ENCODE measurements at places on chromosomes 6 and 20.

DNA sequence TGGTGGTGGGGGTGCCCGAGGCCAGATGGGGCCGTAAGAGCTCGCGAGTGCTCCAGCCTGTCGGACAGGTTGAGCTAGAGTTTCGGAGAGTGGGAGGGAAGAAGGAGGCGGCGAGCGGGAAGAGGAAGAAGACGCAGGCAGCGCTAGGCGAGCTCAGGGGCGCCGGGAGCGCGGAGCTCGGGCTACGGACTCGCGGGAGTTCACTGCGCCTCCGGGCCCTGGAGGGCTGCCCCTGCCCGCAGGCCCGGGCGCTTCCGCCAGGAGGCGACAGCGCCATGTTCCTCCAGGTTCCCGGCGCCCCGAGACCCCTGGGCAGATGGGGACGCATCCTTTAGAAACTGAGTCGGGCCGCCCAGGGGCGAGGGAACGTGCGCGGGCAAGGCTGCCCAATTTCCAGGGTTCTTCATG, 984 bp downstream of the TFAP2C start:
- DNase-seq = peak; percentile 88

DNA sequence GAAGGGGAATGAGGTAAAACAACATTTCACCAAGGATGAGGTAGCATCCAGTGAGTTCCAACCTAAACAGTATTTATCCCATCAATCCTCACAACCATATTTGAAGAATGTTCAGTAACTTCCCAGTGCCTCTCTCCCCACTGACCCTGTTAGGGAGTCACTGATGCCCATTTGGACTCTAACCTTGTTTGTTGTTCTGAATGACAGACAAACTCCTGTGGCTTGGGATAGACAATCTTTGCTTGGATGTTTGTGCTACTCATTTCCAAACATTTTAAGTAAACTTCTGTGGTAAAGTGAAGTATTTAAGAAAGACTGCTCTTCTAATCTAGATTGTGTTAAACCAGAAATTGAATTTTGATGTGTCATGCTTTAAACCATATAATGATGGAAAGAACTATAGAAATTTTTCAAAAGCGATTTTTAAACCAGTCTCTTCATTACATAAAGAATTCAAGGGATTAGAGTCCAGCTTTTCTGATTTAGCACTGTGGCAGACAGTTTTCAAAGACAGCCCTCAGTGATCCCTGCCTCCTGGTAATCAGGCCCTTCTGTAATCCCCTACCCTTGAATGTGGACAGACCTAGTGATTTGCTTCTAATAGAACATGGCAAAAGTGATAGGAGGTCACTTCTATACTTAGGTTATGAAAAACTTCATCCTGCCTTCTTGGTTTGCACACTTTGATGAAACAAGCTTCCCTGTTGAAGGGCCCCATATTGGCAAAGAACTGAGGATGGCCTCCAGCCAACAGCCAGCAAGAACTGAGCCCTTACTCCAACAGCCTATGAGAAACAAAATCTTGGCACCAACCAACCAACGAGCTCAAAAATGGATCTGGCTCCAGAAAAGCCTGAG, 191.6 kb downstream of the DST start:
- DNase-seq = no peak

GRCh38 chr20:3729811-3730540, 2.5 kb upstream of the HSPA12B start:
- DNase-seq = no peak

DNA sequence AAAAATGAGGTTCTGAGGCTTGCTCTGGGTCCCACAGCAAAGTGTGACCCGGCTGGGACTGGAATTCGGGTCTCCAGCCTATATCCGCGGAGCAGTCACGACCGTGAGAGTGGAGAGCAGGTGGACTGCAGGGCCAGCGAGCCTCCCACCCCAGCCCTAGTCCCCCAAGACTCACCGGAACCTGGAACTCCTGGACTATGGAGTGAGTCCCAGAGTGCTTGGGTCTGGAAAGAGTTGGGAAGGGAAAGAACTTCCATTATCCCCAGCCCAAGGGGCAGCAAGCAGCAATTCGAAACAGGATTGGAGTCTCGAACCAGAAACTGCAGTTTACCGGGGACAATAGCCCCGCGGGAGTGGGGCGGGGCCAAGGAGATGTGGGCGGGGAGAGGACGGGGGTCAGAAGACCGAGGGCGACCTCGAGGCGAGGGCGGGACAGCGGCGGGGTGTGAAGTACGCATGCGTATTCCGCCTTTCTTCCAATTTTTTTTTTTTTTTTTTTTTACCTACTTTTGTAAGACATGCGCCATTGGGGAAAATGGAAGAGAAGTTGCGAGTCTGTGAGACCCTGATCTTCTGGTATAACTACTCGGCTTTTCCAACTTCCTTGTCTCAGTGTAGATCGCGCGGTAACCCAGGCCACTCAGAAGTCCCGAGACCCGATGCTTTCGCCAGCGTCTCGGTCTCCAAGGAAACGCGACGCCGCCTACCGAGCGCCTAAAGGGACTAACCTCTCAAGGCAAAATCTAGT, at the start of gene C20orf96:
TSS of gene C20orf96 (minus strand) at position 667 of the 748 bp plus-strand sequence. CDS start at position 527, 140 bp downstream.
- DNase-seq = peak; percentile 97

DNA sequence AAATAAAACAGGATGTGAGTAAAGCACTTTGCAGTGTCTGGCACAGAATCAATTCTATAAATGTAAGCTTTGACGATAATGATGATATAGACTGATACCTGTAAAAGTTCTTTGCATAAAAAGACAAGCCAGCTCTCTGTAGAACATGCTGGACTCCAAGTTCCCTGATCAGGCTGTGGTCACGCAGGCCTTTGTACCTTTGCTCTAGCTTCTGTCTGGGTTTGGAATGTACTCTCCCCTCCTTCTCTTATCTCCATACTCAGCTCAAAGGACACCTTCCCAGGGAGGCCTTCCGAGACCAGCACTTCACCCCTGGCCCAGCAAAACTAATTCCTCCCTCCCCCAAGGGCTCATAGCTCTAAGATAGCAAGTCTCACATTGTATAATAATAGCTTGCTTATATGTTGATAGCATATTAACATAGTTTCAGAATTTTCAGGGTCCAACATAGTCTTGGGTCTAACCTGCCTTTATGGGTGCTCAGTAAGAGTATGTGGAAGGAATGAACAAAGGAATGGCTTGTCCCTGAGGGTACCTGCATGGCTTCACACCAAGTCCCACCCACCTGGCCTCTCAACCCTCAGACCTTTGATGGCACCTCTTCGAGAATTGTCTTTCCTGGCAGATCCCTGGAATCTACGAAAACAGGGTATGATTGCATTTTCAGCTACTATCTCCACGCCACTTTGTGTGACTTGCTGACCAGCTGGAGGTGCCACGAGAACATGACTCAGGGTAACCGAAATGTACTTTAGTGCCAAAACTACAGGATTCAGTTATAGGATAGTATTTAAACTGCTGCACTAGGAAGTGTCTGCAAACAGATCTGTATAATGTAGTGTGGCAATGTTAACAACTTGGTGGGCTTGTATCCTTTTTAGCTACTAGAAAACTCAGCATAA, 41.7 kb upstream of the PIM1 start:
- DNase-seq = peak; percentile 12

DNA sequence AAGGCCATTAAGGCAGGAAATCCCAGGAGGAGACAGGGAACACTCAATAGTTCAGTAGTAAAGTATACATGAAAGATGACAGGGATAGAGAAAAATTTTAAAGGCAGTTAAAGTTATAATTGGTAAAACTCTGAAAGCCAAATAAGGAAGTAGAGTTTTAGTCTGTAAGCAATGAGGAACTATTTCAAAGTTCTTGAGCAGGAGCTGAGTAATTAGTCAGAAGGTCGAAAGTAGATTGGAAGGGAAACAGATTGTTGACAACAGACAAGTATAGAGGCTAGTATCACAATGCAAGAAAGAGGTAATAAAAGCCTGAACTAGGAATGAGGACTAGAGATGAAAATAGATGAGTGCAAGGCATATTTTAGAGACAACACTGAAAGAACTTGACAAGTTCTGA, 150.3 kb downstream of the CDK19 start:
- no peak for DNase-seq

DNA sequence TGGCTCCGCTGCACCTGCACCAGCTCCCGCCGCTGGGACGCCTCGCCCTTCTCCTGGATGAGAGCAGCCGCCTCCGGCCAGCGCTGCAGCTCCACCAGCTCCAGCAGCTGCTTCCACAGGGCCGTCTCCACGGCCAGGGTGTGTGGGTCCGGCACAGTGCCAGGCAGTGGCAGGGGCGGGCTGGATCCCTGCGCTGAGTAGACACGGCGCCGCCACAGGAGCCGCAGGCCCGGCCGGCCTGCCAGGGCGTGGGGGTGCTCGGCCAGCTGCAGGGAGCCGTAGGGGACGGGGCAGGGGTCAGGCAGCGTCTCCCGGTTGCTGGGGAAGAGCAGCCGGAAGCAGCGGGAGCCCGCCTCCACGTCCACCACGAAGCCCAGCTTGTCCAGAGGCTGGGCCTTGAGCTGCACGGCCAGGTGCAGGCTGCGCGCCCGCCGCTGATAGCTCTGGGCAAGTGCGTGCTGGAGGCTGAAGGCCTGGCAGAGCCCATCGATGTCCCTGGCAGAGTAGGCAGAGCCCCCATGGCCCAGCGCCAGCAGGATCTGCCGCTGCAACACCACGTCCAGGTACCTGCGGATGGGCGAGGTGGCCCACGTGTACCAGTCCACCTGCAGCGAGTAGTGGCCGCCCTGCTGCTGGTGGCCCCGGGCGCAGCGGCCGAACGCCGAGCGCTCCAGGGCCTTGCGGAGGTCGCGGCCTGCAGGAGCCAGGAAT, 9.4 kb downstream of the FNDC11 start:
- no peak for DNase-seq

DNA sequence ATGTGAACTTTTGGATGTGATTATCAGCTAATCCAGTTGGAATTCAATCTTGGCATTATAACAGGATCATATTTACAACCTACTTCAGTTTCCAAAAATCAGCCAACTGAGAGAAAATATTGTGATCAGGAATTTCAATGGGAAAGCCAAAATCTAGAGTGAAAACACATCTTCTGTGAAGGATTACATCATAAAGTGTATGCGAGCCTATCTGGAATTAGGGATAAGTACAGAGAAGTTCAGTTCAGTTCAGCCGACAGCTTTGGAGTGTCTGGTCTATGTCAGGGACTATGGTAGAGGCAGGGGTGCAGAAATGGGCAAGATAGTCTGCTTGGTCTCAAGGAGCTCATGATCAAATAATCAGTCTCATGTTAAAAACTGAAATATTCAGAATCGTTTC, 12.3 kb upstream of the PRIM2 start:
- DNase-seq = no peak

GRCh38 chr6:121847806-121848522, 412.5 kb downstream of the GJA1 start:
- no peak for DNase-seq

DNA sequence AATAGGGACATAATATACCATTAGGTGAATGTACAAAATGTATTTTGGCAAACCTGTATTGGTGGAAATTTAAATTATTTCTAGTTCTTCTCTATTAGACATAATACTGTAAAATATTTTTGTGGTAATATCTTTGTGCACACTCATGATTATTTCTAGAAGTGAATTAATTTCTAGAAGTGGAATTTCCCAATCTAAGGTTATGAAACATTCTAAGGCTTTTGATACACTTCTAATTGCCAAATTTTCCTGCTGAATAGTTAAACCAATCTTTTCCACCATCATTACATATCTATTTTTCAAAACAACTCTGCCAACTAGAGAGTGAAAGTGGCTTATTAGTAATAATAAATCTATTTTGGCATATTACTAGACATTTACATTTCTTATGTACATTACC, 1.8 kb upstream of the CCND3 start:
- DNase-seq = no peak

DNA sequence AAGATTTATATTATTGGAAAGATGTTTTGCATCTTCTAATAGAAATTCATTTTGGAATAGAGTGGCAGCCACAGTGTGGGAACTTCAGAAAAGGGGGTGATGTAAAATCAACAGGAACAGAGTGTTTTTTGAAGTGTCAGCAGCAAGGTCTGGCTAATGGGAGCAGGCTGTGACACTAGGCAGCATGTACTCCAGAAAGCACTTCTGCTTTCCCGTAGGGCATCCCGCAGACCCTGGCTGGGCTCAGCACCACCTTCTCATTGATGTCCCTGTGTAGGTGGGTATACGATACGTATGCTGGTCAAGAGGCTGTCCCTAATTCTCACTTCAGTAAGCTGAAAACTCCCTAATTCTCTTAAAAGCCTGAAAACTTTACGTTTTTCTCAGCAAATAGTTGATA, 74.7 kb downstream of the EYA4 start:
- no peak for DNase-seq

DNA sequence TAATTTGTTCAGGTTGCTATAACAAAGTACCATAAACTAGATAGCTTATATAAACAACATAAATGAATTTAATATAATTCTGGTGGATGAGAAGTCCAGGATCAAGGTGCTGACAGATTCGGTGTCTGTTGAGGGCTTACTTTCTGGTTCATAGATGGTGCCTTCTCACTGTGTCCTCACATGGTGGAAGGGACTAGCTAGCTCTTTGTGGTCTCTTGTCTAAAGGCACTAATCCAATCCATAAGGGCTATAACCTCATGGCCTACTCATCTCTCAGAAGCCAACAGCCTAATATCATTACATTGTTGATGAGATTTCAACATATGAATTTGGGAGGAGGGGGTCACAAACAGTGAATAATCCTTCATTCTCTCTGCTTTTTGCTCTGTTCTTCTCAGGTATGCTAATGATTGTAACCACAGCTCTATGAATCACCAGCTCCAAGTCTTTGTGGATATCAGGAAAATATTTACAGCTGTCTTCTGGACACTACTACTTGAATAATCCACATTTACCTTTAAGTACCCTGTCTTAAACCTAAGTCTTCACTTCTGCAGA, 122.3 kb downstream of the NKAIN2 start:
- DNase-seq = no peak

DNA sequence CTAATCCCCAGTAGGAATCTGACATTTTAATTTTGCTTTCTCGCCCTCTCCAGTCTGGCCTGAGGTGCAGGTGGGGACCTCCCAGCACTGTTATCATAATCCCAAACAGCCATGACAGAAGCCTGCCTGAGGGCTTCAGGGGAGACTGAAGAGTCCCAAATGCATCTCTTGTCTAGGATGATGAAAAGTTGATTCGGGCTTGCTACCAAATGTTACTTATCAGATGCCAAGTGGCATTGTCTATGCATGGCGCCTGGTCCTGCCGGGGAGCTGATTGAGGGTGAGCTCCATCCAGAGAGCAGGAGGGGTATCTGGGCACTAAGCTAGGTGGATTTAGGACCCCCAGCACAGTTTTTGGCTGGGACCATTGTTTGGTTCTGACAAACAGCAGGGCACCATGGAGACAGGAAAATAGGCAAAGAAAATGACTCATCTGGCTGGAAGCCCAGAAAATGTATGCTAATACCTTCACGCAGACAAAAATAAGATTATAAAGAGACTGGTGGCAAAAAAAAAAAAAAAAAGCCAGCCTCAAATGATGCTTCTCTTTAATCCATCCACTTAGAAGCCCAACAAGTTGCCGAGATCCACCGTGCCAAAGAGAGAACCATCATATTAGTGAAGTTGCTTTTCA, 513.7 kb upstream of the SULF2 start:
- peak; percentile 44 for DNase-seq
